Thoracic aorta (tissue), 2 donors: ENCODE measurements at places on chromosomes 7 and 10.

DNA sequence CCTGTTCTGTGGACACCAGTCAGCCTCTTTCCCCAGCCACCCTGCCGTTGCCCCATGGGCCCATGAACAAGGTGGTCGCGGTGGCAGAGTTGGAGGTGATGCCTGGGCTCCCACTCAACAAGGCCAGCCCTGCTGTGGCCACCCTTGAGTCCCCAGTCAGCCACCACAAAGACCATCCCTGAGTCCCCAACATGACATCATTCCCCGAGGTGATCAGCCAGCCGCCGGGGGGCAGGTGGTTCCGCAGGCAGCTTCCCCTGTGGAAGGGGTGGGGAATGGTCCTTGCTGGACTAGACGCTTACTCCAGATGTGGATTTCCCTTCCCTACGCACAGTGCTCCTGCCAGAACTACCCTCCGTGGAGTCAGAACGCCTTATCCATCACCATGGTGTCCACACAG lies 271.7 kb downstream of the PTPRN2 start:
- no peak for DNase-seq

DNA sequence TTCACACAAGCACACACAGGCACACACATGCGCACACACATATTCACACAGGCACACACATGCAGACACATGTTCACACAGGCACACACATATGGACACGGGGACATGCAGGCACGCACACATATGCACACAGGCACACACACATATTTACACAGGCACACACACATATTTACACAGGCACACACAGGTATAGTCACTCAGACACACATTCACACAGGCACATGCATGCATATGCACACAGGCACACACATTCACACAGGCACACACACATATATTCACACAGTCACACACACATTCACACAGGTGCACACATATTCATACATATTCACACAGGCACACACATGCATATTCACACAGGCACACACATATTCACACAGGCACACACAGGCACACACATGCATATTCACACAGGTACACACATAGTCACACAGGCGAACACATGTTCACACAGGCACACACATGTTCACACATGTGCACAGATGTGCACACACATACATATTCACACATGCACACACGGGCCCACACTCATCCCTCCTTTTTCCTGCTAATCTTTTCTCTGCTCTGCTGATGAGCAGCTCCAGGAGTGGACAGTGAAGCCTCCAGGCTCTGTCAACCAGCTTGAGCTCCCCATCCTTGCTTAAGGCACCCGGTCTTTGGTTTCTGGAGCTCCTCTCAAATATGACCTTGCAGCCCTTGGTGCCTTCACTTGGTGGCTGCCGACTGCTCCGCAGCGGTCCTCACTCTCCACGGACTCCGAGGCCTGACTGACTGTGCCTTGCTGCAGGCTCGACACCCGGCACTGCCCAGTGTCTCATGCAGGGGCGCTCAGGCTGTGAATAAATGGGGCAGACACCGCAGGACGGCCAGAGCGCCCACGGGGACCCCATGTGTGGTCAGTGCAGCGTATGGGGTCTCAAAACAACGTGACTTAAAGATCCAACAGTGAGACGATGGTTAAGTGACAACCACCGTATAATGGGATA lies 581.2 kb upstream of the MGMT start:
- DNase-seq, result no peak

DNA sequence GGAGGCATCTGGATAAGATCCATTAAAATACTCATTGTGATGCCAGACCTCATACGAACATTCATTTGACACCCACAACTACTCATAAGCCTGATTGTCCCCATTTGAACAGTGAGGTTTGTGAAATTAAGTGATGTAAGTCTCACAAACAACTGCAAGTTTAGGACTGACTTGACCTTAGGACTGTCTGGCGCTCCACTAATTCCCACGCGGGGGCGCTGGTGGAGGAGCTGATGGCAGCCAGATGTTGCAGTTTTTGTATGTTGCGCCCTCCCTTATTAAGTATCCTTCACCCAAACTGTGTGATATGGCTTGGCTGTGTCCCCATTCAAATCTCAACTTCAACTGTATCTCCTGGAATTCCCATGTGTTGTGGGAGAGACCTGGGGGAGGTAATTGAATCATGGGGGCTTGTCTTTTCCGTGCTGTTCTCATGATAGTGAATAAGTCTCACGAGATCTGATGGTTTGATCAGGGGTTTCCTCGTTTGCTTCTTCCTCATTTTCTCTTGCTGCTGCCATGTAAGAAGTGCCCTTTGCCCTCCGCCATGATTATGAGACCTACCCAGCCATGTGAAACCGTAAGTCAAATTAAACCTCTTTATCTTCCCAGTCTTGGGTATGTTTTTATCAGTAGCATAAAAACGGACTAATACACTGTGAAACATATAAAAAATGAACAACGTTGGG lies 20.3 kb upstream of the TIAL1 start:
- no peak for DNase-seq

DNA sequence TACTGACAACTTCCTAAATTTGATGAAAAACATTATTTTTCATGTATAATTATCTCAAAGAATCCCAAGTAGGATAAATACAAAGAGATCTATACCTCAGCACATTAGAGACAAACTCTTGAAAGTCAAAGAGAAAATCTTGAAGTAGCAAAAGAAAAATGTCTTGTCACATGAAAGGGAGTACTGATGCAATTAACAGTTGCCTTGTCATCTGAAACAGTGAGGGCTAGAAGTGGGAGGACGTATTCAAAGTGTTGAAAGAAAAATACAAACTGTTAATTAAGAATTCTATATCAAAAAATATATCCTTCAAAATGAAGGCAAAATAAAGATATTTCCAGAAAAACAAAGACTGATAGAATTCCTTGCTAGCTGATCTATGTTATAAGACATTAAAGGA lies 35.5 kb upstream of the ARHGAP22 start:
- no peak for DNase-seq

DNA sequence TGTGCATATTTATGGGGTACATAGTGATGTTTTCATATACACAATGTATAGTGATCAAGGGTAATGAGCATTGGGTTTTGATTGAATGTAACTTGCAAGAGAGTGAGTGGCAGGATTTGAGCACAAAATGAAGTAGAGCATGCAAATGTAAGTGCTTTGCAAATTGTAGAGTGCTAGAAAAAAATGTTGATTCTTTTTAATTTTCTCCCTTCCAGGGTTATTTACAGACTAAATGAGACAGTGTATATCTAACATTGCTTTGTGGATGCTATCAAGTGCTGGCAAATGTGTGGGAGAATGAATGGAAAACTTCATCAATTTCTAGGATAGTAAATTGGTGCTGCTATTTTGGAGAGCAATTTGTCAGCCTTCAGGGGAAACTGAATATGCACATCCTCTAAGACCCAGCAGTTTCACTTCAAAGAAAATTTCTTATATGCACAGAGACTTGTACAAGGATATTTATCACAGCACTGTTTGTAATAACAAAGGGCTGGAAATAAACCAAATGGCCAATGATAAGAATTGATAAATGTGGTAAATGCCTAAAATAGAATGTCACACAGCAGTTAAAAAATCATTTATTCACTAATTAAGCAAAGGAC lies 120.6 kb upstream of the PLPP4 start:
- DNase-seq, result no peak

DNA sequence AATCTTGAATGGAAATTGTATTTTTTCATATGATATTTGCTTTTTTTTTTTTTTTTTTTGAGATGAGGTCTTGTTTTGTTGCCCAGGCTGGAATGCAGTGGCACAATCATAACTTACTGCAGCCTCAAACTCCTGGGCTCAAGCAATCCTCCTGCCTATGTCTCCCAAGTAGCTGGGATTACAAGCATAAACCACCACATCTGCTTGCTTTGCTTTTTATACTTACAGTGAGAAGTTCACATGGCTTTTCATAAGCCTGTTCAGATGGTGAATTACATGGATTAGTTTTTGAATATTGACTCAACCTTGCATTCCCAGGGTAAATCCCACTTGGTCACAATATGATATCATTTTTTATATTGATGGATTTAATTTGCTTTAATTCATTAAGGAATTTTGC lies 22.0 kb downstream of the LRRD1 start:
- no peak for DNase-seq

DNA sequence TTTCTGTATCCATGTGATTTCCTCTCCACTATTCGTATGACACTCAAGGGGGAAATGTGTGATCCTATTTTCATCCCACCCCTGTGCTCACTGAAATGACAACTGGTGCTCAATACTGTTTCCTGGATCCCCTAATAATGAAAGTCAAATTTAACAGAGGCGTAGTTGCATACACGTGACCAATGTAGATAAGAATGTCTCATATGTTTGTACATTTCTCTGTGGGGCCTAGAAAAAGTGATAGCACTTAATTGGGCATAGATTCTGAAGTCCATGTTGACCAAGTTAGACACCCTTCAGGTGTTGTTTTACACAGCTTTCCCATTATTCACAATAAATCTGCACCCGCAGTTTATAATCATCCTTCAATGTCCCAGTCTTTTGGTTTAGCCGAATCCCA lies 59.1 kb downstream of the JAZF1 start:
- DNase-seq, result no peak

DNA sequence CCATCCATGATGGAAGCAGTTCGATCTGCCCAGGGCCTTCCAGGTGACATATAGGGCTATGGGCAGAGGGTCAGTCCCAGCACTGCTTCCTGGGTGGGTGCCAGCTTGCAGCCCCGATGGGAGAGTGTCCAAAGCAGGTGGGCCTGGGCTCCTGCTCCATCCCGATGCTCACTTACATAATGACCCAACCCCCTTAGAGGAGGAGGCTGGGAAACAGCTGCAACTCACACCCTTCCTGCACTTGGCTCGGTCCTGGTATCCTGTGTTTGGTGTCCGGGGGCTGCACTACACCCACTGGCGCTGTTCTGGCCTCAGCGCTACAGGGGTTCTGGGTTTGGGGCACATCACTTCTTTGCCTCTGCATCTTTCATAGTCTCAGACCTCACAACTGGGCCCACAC lies 58.5 kb downstream of the PKD1L1 start:
- no peak for DNase-seq

- DNase-seq, result peak; percentile 89
Observed at GRCh38 chr7:73894733-73895551, 34.0 kb downstream of the TMEM270 start.

GRCh38 chr7:149714910-149715471 lies 58.4 kb downstream of the ZNF467 start:
- no peak for DNase-seq

DNA sequence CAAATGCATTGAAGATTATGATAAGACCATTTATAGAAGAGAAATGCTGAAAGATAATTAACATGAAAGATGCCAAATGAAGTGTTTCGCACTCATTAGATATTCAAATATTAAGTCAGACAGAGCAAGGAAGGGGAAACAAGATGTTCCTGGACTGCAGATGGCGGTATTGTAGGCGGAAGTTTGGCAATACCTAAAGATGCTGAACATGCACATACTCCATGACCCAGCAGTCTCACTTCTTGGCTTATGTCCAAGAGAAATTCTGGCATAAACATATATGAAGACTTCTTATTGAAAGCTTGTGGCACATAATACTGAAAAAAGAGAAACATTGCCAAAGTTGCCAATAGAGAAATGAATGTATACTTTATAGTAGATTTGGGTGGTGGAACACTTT lies 325.4 kb upstream of the SEMA3C start:
- no peak for DNase-seq

- DNase-seq, result no peak
Observed at GRCh38 chr10:1291178-1292090, 235.2 kb downstream of the WDR37 start.
